ENCODE measurements at places on chromosomes 5 and 9. TPM values are rescaled to one million over a fixed set of nuclear protein-coding genes. Genes with fewer than 3 reads are reported as not detected.

Gene CCDC192
- not detected for total RNA-seq

Gene CER1
- total RNA-seq: not detected

Gene CAST
- 96.8 TPM for total RNA-seq

Gene OBP2B
- total RNA-seq: not detected

Gene PCDHGA4
- total RNA-seq: 2.1 TPM

Gene NIM1K
- not detected for total RNA-seq

Gene C5orf46
- not detected for total RNA-seq

DNA sequence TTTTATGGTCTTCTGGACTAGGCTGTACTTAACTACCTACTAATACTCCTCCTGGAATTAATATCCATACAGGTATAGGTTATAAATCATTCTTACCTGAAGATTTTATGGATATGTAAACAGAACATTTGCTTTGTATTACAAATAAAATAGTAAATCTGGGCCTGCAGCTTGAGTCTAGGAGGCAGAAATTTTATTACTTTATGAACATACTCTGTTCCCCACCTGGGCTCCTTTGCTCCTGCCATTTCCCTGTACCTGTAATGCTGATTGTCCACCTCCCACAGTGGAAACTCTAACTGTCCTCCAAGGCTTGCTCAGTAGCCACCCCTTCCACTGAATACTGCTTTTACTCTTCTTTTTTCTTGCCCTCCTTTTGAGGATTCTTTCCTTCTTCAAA is 108.0 kb downstream of the PAM start:
- DNase-seq: no peak

DNA sequence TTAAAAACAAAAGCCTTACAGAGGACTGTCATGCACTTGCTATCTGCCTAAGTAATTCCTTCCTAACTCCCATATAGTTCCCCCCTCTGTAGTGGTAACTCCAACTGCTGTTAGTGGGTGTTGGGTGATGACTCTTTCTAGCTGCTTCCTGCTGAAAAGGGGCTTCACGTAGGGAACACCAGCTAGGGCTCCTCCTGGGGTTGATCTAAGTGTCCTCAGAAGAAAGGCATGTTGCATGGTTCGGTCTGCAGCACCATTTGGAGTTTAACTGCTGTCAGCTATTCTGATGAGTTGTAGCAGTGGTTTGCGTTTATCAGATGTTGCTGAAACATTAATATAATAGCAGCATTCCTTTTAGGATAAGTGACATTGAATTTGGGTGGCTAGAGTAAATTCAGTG is 281.9 kb upstream of the TUSC1 start:
- DNase-seq: no peak

GRCh38 chr9:20948703-20949102 is 82.7 kb downstream of the HACD4 start:
- DNase-seq: no peak

- DNase-seq: no peak
Measured at GRCh38 chr9:131704988-131705387, 34.9 kb downstream of the RAPGEF1 start.

- DNase-seq: no peak
Measured at GRCh38 chr9:136296434-136297015, 7.4 kb downstream of the CCDC187 start.

- DNase-seq: no peak
Measured at GRCh38 chr5:169296419-169297143, 4.4 kb downstream of the SLIT3 start.

GRCh38 chr5:98638701-98639100 is 134.8 kb upstream of the RGMB start:
- no peak for DNase-seq

GRCh38 chr9:86868616-86869015 is 78.7 kb downstream of the GAS1 start:
- DNase-seq: no peak

GRCh38 chr9:96818533-96818932 is 35.8 kb downstream of the ZNF782 start:
- no peak for DNase-seq

- DNase-seq: no peak
Measured at GRCh38 chr5:115895821-115896220, 54.1 kb downstream of the AP3S1 start.
